ENCODE measurements at places on chromosomes 6 and 20.

- DNase-seq: no peak
Measured at GRCh38 chr6:27370391-27370790, 18.2 kb upstream of the ZNF391 start.

DNA sequence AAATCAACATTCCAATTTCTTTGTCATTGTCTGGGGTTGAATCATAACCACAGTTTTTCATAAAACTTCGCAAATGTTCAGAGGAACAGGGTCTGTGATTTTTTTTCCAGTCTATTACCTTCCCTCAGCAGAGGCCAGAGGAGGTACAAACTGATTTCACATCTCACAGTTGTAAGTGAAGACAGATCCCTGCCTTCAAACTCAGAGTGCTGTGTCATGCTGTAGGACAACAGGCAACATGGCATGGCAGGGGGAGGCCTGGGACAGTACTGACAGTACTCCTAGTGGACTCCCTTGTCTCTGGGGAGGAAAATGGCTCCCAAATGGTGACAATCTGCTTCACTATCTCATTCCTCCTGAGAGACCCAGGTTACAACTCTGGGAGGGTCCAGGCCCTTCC, 308.6 kb downstream of the CDC5L start:
- DNase-seq: no peak

GRCh38 chr6:75608956-75609533, 7.4 kb downstream of the SENP6 start:
- DNase-seq: no peak

DNA sequence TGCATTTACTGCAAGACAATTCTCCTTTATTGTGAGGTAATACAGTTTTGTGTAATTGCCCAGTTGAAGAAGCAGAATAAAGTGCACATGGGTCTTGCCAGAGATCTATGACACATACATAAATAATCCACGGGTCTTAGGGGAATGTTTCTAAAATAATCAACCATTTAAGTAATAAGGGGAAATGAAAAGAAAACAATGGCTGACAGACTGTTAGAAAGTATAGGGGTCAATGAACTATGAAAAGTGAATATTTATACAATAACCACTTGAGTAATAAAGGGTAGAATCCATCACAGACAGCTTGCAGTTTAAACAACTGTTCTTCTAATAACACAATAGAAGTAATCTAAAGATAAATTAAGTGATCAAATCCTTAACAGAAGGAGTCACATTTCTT, 477.2 kb downstream of the EYS start:
- no peak for DNase-seq

GRCh38 chr20:59204165-59204894, 40.7 kb downstream of the ZNF831 start:
- DNase-seq: no peak
